Foreskin keratinocyte (primary cell): ENCODE measurements at places on chromosomes 2 and 18. TPM values are rescaled to one million over a fixed set of nuclear protein-coding genes. Genes with fewer than 3 reads are reported as not detected.

The ELOA2 gene
- total RNA-seq = not detected in 2 replicates

The RAB6C gene
- not detected in 2 replicates for total RNA-seq

The NCK2 gene
- 46.0 and 66.3 TPM in 2 replicates for total RNA-seq

The COL6A3 gene
- 0.03 TPM in 1 of 2 replicates, not detected in the other for total RNA-seq

The ZNF804A gene
- total RNA-seq = not detected in 2 replicates

The GAL3ST2 gene
- total RNA-seq = not detected in 2 replicates

The DQX1 gene
- 2.5 and 4.2 TPM in 2 replicates for total RNA-seq

The DOK6 gene
- not detected in 2 replicates for total RNA-seq

The RUFY4 gene
- total RNA-seq = not detected in 2 replicates

The EGR4 gene
- total RNA-seq = not detected in 2 replicates

The ZNF407 gene
- 6.8 and 6.9 TPM in 2 replicates for total RNA-seq
